ENCODE measurements at places on chromosomes 16 and 17.

DNA sequence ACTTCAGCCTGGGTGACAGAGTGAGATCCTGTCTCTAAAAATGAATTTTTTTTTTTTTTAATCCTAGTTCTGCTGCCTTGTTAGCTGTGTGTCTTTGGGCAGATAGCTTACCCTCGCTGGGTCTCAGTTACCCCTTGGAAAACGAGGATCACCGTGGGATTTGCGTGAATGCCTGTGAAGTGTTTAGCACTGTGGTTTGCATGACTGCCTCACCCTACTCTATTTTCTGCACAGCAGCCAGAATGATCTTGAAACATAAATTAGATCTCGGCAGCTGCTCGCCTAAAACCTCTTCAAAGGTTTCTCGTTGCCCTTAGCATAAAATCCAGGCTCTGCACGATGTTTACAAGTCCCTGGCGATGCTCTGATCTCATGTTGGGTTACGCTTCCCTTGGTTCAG is 71.2 kb upstream of the GRIN2A start:
- DNase-seq = no peak

DNA sequence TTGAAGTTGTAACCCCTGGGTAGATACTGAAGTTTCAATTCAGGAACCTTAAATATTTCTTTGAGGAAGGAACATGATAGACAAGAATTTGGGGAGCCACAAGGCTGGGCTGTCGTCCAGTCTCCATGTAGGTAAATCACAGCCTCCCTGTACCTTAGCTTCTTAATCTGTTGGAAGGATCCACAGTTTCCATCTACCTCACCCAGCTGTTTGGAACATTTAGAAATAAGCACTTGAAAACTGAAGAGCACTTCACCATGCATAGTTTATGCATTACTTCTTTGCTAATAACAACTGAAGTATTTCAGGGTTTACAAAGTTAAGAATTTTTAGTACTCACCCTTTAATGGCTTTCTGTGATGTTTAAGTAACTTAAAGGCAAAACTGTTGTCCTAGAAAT is 17.2 kb downstream of the TXNDC11 start:
- DNase-seq = no peak

GRCh38 chr17:3693829-3694231 is 2.1 kb downstream of the P2RX5 start:
- DNase-seq = peak; percentile 51

DNA sequence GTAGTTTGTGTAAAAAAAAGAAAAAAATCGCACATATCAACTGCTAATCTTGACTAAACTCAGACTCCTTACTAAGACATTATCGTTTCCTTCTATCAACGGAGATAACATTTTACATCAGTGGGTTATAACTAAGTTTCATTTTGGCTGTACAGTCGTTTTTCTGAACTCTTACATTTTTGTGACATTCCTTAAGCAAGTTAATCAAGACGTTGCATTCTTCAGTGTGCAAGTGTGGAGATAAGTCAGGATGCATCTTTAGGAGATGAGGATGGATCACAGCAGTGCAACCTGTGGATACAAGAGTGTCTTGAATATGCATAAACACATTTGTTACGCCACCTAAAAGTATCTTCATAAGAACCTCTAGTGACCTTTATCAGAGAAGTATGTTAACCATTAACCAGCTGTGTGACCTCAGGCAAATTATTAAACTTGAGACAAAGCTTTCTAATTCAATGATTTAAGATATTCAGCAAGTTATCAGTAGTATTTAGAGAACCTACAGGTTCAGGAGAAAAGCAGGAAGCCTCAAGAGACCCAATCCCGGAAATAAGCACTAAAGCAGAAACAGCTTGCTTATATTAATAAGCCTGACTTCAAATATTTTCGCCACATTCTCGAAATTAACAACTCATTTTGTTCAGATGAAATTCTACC is 9.4 kb downstream of the CMC2 start:
- no peak for DNase-seq

DNA sequence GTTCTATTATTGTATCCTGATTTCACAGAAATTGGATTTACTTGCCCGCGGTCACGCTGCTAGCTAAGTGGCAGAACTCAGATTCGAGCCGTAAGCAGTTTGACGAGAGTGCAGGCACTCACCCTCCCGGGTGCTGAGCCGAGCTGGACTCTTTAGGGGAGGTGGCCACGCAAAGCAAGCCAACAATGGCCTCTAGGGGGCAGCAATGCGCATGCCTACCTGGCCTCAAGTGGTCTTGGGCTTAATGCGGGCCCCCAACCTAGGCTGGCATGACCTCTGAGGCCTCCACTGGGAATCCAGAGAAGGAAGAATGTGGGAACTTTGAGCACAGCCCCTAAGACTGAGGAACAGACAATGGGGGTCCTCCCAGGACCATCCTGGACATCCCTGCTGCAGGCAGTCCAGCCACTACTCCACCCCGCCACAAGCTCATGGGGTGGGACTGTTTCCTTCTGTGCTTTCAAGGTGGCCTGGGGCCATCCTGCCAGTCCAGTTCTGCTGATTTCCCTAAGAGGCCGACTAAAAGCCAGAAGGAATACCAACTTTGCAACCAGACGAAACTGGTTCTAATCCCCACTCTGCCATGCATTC is 276.5 kb downstream of the XYLT1 start:
- peak; percentile 59 for DNase-seq

DNA sequence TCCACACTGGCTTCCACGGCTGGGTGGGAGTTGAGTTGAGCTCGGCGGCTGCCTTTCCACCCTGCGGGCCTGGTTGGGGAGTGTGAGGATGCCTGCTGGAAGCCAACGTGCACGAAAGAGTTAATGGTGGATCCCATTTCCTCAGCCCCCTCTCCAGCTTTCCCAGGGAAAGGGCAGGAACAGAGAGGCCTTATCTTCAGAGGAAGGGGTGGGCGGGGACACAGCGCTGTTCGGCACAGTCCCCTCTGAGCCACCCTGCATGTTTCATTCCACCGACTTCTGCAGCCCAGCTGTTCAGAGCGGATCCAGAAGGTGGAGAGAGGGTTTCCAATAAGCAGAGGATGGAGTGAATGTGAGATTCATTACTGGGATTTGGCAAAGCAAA is 295.3 kb downstream of the SEC14L1 start:
- no peak for DNase-seq

- no peak for DNase-seq
Observed at GRCh38 chr17:31273516-31273915, 23.5 kb downstream of the OMG start.

GRCh38 chr17:73391331-73392265 is 79.8 kb upstream of the CDC42EP4 start:
- no peak for DNase-seq

DNA sequence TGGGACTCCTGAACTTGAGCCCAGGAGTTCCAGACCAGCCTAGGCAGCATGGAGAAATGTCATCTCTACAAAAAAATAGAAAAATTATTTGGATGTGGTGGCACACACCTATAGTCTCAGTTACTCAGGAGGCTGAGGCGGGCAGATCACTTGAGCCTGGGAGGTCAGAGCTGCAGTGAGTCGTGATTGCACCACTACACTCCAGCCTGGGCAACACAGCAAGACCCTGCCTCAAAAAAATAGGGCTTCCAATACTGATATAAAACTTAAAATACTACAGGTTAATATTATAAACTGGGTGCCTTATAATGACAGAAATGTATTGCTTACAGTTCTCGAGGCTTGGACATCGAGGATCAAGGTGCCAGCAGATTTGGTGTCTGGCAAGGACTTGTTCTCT is 10.6 kb downstream of the CES2 start:
- no peak for DNase-seq

- DNase-seq = no peak
Observed at GRCh38 chr17:49442041-49442440, 27.4 kb upstream of the PHB1 start.

GRCh38 chr17:44780845-44781480 is 22.2 kb downstream of the ADAM11 start:
- DNase-seq = no peak

DNA sequence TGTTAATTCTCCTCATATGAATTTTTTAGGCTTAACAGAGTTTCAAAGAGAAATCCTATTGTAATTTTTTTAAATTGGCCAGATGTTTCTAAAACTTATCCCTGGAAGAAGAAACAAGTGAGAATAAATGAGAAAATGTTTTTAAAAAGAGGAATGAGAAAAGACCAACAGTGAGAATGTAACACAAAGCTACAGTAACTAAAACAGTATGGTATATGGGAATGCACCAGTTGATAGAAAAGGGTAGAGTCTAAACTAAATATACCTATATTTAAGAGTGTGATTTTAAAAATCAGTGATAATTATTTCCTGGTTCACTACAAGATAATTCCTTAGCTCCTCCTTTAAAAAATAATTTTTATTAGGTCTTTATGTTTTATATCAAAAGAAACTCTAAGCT is 127.9 kb downstream of the CCDC182 start:
- DNase-seq = no peak

DNA sequence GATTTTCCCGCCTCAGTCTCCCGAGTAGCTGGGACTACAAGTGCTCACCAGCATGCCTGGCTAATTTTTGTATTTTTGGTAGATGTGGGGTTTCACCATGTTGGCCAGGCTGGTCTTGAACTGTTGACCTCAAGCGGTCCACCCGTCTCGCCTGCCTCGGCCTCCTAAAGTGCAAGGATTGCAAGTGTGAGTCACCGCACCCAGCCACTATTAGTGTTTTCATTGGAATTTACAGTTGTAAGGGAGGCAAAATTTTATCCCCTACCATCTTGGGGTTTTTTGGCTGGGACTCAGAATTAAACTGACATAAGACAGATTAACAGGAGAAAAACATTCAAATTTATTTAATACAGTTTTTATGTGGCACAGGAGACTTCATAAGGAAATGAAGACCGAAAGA is 12.3 kb upstream of the MYCBPAP start:
- no peak for DNase-seq

DNA sequence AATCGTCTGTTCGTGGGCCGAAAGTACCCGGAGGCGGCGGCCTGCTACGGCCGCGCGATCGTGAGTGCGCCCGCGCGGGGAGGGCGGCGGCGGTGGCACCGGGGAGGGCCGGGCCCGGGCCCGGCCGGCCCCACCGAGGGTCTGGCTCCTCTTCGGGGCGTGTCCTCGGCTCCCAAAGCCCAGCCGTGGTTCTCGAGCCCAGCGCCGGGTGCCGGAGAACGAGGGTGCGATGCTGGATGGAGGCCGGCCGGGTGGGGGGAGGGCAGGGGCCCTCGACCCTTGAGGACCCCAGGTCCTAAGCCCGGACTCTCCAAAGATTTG is 375 bp downstream of the STUB1 start:
- DNase-seq = no peak

DNA sequence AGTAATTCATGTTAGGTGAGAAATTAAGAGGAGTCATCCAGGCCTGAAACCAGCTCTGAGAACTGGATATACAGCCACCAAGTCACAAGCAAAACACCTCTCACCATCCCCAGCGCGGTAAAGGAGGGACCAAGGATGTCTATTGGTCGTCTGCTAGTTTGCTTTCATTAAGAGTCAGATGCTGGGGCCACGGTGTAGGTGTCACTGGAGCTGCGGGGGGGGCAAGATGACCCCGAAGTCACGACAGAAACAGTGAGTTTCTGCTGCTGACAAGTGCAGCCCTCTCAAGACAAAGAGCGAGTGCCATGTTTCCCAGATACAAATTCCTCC is 790 bp downstream of the NCBP3 start:
- peak; percentile 43 for DNase-seq

- DNase-seq = no peak
Observed at GRCh38 chr17:61065263-61065773, 334.3 kb upstream of the TBX2 start.

GRCh38 chr17:60134396-60135150 is 15.2 kb upstream of the CA4 start:
- no peak for DNase-seq

GRCh38 chr17:43025290-43025657 is 243 bp downstream of the RND2 start:
- no peak for DNase-seq

DNA sequence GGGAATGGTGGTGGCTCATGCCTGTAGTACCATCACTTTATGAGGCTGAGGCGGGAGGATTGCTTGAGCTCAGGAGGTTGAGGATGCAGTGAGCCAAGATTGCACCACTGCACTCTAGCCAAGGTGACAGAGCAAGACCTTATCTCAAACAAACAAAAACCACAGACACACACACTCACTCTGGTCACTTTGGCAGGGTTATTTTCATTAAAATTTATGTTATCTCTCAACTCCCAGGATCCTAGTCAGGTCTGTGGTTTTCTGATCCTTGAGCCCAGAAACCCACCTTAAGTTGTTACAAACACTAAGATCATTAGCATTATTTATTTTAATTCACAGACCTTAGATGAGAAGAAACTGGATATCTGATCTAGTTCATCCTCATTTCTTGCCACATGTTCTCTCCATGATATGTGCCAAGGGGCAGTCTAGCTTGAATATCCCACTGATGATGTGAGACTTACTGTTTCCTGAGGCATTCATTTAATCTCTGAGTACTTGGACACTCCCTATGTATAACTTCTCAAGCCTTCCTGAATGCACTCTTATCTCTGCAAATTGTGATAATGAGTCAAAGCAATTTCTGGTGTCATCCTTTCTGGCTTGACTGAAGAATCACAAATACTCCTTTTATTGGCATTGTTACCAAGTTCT is 9.6 kb downstream of the ABHD15 start:
- no peak for DNase-seq

- DNase-seq = no peak
Observed at GRCh38 chr17:81673561-81674258, 7.2 kb downstream of the CCDC137 start.

DNA sequence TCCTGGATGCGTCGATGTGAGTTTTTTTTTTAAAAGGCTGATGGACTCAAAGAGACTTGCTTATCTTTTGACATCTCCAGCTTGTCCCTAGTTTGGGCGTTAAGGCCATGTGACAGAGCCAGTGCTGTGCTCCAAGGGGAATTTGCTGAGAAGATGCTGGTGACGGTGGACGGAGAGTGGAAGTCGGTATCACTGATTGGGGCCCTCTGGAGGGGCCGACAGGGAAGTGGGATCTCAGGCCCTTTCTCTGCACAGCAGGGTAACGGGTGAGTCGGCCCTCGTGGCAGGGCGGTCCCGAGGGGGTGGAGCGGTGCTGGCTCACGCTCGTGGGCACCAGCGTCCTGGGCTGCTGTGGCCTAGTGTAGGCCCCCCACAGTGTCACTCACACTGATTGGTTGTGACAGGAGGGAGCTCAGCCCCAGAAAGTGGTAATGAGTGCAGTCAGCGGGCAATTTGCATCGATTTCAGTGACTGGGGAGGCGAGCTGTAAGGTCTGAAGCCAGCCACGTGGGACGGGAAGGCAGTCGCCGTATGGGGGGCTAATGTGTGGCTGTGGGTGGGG is 91.3 kb downstream of the TBC1D16 start:
- DNase-seq = no peak

- no peak for DNase-seq
Observed at GRCh38 chr16:28280881-28281836, 11.2 kb upstream of the SBK1 start.

DNA sequence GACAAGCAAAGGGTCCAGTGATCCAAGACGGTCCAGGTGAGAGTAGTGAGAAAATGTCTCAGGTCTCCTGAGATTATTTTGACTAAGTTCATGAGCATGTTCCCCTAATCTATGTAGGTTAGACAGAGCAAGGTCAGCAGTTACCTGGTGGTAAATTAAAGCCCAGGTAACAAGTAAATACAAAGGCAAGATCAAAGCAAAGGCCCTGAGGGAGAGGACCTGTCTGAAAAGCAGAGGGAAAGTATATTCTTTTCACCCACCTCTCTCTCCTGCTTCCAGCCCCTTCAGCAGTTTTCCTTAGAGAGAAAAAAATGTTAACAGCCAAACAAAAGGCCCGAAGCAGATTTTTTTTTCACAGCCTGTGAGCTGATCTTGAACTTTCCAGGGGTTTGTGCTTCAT is 302.7 kb downstream of the MAP2K6 start:
- DNase-seq = no peak
